Spinal cord (tissue), 10 donors: ENCODE measurements at places on chromosomes 13 and 19. TPM values are rescaled to one million over a fixed set of nuclear protein-coding genes. Genes with fewer than 3 reads are reported as not detected.

Gene TNFSF11
- polyA plus RNA-seq, result 0.15 TPM

Gene HCST
- polyA plus RNA-seq, result 3.7 TPM

Gene DDX39A
- 65.0 TPM for polyA plus RNA-seq

Gene ZNF471
- polyA plus RNA-seq, result 19.5 TPM

- no peak for DNase-seq
These were observed 11.2 kb downstream of the SLC1A5 start for GRCh38 chr19:46776927-46777911.

DNA sequence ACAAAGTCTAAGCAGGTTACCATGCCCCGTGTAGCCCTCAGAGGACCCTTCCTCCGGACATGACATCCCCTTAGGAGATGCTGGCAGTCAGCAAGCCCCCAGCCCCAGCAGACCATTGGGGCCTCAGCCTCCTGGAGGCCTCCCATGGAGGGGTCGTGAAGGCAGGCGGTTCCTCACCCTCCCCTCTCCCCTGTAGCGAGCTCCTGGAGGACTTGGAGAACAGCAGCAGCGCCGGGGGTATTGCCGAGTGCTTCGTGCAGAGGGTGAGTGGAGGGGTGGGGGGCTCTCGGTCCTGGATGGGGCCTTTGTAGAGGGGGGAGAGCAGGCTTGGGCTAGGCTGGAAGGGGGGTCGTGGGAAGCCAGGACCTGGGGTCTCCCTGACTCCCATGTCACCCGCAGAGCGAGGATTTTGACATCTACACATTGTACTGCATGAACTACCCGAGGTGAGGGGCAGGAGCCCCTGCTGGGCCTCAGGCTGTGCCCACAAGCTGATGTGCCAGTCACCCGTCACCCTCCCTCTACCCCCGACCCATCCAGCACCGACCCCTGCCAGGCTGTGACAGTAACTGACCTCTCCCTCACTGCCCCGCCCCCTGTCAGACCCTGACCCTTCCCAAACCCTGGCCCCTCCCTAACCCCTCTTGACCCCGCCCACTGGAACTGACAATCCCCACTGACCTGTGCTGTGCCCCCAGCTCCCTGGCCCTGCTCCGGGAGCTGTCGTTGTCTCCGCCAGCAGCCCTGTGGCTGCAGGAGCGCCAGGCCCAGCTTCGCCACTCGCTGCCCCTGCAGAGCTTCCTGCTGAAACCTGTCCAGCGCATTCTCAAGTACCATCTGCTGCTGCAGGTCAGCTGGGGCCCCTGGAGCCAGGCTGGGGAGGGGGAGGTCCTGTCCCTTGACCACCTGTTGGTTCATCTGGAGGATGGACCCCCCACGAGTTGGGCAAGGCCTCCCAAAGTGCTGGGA lies 4.0 kb downstream of the PLEKHG2 start:
- no peak for DNase-seq

DNA sequence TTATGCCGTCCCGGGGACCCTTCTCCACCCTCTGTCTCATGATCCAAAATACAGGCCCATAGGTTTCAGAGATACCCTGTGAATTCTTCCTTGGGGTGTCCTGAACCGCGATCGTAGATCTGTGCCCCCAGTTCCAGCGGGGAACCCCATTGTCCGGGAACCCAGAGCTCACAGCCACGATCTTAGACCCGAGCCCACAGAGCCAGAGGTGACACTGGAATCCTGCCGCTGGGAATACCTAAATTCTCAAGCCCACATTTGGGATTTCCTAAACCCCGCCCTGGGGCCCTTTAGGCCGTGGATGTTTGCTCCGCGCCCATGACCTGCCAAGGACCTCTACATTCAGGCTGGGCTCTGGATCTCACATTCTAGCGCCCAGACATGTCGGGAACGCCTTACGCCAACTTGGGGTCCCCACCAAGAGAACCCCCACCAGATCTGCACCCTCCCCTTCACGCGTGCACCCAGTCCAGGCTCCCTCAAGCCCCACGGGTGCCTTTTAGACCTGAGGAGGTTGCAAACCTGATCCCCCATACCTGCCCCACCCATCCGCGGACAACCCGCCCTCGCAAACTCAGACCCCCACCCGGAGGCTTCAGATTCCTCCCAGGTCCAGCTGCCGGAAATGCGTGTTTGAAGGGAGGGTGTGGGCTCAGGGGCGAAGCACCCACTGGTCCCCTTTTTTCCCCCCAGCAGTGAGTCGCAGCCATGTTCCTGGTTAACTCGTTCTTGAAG lies 605 bp downstream of the CAPNS1 start:
- peak; percentile 81 for DNase-seq

DNA sequence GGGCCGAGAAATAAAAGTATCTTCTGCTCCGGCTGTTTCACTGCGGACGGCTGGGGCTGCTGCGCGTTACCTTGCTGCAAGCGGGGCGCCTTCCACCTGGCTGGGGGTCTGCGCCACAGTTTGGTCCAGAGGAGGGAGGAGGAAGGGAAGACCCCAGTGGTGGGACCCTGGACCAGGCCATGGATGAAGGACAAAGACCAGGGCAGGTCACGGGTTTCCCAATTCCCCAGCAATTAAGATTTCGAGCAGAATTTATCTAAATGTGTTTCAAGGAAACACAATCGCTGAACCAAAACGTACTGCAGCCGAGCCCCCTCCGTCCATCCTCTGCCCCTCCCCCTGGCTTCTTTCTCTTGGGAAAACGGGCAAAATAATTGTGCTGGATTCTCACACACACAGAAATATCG lies 2.9 kb downstream of the SOX1 start:
- no peak for DNase-seq
